ENCODE measurements at places on chromosomes 5 and 9. TPM values are rescaled to one million over a fixed set of nuclear protein-coding genes. Genes with fewer than 3 reads are reported as not detected.

The SPINK4 gene
- total RNA-seq = not detected

The LECT2 gene
- total RNA-seq = not detected

The MELK gene
- 0.10 TPM for total RNA-seq

The C5orf46 gene
- total RNA-seq = 2.7 TPM

The RASGEF1C gene
- 0.65 TPM for total RNA-seq

The PRDM9 gene
- not detected for total RNA-seq

The COL23A1 gene
- total RNA-seq = 5.5 TPM

The PCSK5 gene
- 7.9 TPM for total RNA-seq

The GLRX gene
- 73.1 TPM for total RNA-seq

The C9orf152 gene
- not detected for total RNA-seq

The TMC1 gene
- not detected for total RNA-seq

The CKS2 gene
- total RNA-seq = 4.2 TPM

The ANXA1 gene
- 212 TPM for total RNA-seq

The PTAR1 gene
- total RNA-seq = 34.5 TPM

The GM2A gene
- 29.9 TPM for total RNA-seq

The PRLR gene
- 0.73 TPM for total RNA-seq

The NDUFS4 gene
- total RNA-seq = 136 TPM

The PLAC8L1 gene
- total RNA-seq = 0.62 TPM

The GFI1B gene
- total RNA-seq = 0.12 TPM

The ANKRD33B gene
- total RNA-seq = 2.0 TPM

The FAM169A gene
- total RNA-seq = 6.9 TPM

The CYLC2 gene
- not detected for total RNA-seq

The FREM1 gene
- 7.7 TPM for total RNA-seq

The HSPA9 gene
- total RNA-seq = 208 TPM

The DRD1 gene
- 0.55 TPM for total RNA-seq

The ECSCR gene
- 21.6 TPM for total RNA-seq

The SNCB gene
- total RNA-seq = 0.74 TPM

The ARHGEF37 gene
- 17.3 TPM for total RNA-seq

The LRRC70 gene
- 2.2 TPM for total RNA-seq

The PCDHA6 gene
- 0.21 TPM for total RNA-seq

The SPAAR gene
- total RNA-seq = 13.1 TPM

The MEIKIN gene
- not detected for total RNA-seq

The SMIM32 gene
- not detected for total RNA-seq

The SELENOP gene
- total RNA-seq = 193 TPM

The PCDHA9 gene
- total RNA-seq = 0.03 TPM

The FYB1 gene
- total RNA-seq = 5.0 TPM

The TMEM171 gene
- not detected for total RNA-seq

The SAPCD2 gene
- 0.44 TPM for total RNA-seq

The ZNG1A gene
- total RNA-seq = 15.6 TPM

The RNF183 gene
- total RNA-seq = not detected

The ORM2 gene
- not detected for total RNA-seq

The GRM6 gene
- not detected for total RNA-seq

The DAP gene
- 66.9 TPM for total RNA-seq

The CYFIP2 gene
- 27.6 TPM for total RNA-seq

The SLIT3 gene
- total RNA-seq = 117 TPM

The KIF24 gene
- total RNA-seq = 0.34 TPM

The SLC22A4 gene
- total RNA-seq = 2.2 TPM

The LRRC19 gene
- total RNA-seq = not detected

The NOTCH1 gene
- total RNA-seq = 22.7 TPM

The LHFPL2 gene
- 12.5 TPM for total RNA-seq

The SOX30 gene
- total RNA-seq = 0.37 TPM

The TMEM8B gene
- 14.7 TPM for total RNA-seq

The ZNF883 gene
- total RNA-seq = 2.8 TPM

The ATP6V1G1 gene
- 71.5 TPM for total RNA-seq

The SHOC1 gene
- total RNA-seq = not detected

The SMIM15 gene
- 26.0 TPM for total RNA-seq

The PCDHB8 gene
- total RNA-seq = 2.6 TPM

The RASGRF2 gene
- 12.2 TPM for total RNA-seq

The OR2K2 gene
- total RNA-seq = not detected

The FABP6 gene
- total RNA-seq = not detected
